ENCODE measurements at places on chromosomes 2 and 18. TPM values are rescaled to one million over a fixed set of nuclear protein-coding genes. Genes with fewer than 3 reads are reported as not detected.

DNA sequence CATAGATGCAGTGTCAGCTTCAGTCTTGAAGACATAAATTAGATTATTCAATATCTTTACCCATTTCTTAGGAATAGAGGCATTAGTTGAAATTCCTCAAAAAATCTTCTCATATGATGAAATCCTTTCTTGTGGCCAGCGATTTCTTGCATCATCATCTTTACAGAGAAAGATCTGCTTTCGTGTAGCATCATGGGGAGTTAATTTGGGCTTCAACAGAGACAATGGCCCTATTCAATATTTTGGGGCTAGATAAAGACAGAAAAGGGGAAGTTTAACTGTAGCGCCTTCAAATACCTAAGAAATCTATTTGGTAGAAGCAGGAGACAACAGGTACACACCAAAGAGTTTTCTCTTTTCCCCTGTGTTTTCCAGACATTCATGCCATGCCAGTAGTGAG, 73.8 kb downstream of the TGFA start:
- no peak for DNase-seq

DNA sequence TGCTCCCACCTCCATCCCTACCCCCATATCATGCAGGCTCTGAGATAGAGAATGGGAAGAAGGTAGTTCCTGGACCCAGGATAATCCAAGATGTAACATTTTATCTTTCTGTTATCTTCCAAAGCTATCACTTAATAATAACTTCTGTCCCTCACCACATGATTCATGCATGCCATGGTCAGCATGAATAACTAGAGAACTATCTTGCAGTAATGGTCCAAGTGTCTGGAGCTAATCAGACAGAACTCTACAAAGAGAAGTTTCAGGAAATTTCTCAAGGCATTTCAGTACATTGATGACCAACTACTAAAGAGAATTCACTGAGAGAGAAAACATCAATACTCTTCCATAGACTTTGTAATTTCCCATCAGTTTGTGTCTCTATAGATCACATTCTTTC, 1469.7 kb upstream of the PIK3C3 start:
- DNase-seq, result no peak

GRCh38 chr2:148848146-148848545, 26.9 kb upstream of the KIF5C start:
- no peak for DNase-seq

GRCh38 chr2:54570925-54571694, 115.0 kb downstream of the SPTBN1 start:
- DNase-seq, result no peak

DNA sequence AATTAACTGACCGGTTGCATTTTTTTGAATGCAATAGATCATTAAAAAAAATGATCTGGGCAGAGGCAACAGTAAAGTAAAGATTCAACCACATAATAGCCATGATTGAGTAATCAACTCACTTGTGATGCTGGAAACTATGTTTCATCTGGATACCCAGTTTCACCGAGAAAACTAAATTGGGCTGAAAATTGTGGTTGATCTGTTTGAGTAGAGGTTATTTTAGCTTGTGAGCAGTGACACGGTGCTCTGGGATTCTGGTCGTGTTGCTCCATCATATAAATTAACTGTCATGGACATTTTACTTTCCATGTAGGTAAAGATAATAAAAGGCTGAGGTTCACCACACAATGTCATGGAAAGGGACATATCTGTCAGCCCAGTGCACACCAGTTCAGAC, 58.7 kb downstream of the CD226 start:
- DNase-seq, result no peak

The SIX3 gene
- total RNA-seq, result not detected
